Activated CD4-positive, CD25-positive, alpha-beta regulatory T cell (primary cell): ENCODE measurements at places on chromosomes 16 and 17.

DNA sequence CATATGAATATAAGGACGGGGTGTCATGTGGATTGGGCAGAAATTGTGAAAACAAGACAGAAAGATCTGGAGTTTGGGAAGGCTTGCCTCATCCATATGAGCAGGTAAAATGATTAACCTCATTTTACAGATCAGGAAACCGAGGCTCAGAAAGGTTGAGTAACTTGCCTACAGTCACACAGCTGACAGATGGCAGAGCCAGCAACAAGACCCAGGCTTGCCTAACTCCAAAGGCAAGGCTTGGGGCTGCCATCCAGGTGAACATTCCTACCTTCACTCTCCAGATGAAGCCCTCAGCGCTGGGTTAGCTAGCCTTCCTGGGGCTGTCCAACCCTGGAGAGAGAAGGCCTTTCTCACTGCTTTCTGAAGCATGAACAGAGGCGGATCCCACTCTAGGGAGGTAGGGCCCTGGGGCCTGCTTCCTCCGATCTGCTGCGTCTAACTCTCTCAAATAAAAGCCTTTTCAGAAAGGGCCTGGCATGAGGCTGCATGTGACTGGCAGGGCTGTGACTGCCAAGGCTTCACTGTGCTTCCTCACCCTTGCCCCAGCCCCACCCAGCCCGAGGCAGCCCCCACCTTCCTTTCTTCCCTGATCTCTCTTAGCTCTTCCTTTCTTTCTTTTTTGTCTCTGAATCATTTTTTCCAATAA, 107.8 kb downstream of the GNAO1 start:
- DNase-seq, result no peak

DNA sequence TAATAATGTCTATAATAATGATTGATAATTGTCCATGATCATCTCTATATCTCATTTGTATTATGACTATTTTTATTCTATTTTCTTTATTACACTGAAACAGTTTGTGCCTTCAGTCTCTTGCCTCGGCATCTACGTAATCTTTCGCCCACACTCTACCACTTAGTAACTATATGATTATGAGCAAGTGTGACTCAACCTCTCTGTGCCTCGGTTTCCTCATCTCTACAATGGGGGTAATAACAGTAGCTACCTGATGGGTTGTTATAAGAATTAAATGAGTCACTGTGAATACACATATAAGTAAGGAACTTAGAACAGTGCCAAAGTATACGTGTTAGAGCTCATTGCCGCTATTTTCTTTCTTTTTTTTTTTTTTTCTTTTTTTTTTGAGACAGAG, 3.7 kb upstream of the SLC16A11 start:
- DNase-seq, result no peak

- DNase-seq, result no peak
Measured at GRCh38 chr17:35889241-35889640, 9.1 kb upstream of the CCL5 start.

- DNase-seq, result no peak
Measured at GRCh38 chr16:26988186-26988585, 78.5 kb upstream of the C16orf82 start.

GRCh38 chr16:85761861-85762260, 11.0 kb upstream of the C16orf74 start:
- no peak for DNase-seq

- no peak for DNase-seq
Measured at GRCh38 chr17:6108382-6108781, 38.2 kb downstream of the WSCD1 start.

- no peak for DNase-seq
Measured at GRCh38 chr17:71935341-71935740, 185.5 kb upstream of the SOX9 start.

DNA sequence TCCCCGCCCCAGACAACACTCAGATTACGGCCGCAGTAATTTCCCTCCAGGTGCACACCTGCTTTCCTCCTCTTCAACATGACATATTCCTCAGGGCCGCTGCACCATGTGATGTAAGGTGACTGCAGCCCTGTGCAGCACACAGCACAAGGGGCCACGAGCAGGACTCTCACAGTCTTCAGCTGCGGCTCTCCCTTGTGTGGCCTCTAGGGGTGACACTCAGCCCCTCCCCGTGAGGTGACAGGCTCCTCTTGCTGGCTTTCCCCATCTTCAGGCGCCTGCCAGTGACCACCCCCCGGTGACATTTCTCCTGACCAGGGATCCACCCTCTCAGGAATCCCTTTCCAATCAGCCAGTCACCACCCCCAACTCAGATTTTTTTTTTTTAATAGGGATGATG, 31.3 kb upstream of the ABCC3 start:
- no peak for DNase-seq

GRCh38 chr16:58195771-58196170, 2.1 kb downstream of the CSNK2A2 start:
- no peak for DNase-seq

DNA sequence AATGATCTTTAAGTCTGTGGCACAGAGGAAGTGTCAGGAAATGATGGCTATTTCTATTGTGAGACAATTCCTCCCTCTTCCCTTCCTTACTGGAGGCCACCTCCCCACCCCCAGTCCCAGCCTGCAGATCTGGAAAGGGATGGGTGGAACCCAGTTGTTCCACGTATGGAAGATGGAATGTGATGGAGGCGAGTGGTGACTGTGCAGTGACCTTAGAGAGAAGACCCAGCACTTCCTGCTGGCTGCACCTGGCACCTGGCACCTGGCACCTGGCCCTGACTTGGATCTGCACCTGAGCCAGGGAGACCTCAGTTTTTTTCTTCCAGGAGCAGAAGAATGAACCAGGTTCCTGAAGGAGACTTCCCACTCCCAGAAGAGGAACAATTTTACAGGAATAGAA, 33.0 kb upstream of the TMC5 start:
- DNase-seq, result no peak

- no peak for DNase-seq
Measured at GRCh38 chr17:40025991-40026815, 11.0 kb downstream of the CSF3 start.

DNA sequence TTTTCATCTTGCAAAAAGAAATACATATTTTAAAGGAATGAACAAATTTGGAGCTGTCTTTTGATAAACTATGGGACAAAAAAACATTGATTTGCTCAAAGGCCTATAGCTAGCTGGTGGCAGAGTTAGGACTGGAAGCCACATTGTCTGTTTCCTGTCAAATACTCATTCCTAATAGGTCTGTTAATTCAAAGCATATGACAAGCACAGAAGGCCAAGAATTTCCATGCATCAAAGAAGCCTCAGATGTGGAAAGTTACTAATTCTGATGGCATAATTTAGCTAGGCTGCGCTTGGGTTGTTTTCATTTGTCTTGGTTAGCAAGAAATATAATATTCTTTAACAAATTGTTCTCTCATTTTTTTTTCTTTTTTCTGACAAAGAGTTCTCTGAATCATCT, 98.0 kb downstream of the CDK5R1 start:
- no peak for DNase-seq

DNA sequence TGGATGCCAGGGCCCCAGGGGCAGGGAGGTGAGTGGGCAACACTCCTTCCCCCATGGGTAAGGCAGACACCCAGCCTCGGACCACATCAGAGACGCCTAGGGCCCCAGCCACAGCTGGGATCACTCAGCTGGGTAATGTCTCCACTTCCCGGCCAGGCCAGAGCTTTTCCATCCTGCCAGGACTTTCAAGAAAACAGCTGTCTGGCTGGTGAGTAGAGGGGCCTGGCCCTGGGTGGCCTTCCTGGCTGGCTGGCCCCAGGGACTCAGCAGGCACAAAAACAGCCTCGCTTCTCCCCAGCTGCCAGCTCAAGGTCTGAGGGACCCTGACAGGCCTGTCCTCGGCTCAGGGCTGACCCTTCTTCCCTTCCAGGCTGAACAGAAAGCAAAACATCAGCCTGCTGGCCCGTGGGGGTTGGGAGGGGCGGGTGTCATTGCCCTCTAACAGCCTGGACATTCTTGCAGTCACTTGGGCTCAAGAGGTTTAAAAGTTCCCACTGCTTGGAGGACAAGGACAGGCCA, 45.3 kb upstream of the JPH3 start:
- DNase-seq, result no peak

GRCh38 chr17:49920030-49920769, 48.8 kb upstream of the DLX4 start:
- DNase-seq, result no peak

- no peak for DNase-seq
Measured at GRCh38 chr17:34378664-34379101, 15.7 kb upstream of the CCL1 start.

DNA sequence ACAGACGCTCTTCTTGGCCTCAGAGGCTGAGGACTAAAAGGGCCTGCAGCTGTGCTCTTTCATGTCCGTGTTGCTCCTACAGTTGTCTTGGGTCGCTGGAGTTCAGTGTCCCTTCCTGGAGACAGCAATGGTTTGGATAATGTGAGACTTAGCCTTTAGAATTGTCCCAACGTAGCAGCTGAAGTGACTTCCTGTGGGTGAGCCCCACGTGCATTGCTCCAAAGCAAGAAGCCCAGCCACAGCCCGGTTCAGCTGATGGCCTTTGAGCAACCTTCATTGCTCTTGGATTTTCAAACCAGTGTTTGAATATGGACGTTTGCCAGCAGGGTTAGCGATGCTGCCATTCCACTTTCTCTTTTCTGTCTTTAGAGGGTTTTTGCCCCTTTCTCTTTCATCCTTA, 19.7 kb downstream of the TMEM11 start:
- DNase-seq, result no peak

GRCh38 chr17:80519091-80519781, 25.4 kb upstream of the RPTOR start:
- DNase-seq, result no peak

- no peak for DNase-seq
Measured at GRCh38 chr17:19730843-19731242, 14.5 kb upstream of the SLC47A2 start.

DNA sequence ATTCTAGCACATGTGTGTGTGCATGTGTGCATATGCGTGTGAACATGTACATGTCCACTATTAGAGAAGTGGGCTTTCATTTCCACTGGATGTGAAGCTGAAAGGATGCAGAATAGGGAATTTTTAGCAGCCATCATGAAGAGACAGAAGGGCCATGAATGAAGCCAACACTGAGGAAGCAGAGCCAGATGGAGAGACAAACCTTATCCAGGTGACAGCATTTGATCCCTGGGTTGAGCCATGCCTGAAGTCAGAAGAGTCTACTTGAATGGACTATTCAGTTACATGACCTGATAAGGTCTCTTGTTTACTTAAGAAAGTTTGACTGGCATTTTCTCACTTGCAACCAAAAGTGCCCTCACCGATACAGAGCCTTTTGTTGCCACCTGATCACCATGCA, 88.4 kb downstream of the ASIC2 start:
- DNase-seq, result no peak

- DNase-seq, result no peak
Measured at GRCh38 chr17:17108451-17109049, 66.3 kb downstream of the MPRIP start.

- no peak for DNase-seq
Measured at GRCh38 chr16:25812215-25812614, 120.5 kb downstream of the HS3ST4 start.

DNA sequence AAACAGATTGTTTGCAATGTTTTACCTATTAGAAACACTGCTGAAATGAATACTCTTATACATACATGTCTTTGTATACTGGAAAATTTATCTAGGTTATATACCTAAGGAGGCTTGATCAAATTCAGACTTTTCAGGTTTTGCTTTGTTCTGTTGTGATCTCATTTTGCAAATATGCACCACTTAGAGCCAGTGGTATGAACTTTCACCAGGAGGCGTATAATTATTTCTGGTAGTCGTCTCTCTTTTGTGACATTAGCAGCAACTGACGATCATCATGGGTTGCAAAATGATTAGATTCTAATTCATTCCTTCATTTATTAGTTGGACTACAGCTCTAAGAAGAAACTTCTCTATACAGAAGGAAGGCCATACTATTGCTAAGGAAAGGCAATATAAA, 26.9 kb downstream of the AP1G1 start:
- no peak for DNase-seq

DNA sequence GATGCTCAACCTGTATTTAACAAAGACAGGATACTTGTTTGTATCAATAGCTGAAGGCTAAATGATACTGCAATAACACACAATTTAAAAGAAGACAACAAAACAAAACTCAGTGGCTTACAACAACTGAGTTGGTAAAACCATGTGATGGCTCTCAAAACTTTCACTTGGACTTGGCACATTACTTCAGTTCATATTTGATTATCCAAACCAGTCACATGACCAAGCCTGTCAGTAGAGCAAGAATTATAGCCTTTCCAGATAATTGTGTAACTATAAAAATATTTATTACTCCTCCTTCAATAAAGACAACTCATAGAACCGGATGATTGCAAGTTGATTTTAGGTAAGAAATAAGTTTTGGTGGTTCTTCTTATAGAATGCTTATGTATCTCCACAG, 56.8 kb downstream of the NQO1 start:
- DNase-seq, result no peak

DNA sequence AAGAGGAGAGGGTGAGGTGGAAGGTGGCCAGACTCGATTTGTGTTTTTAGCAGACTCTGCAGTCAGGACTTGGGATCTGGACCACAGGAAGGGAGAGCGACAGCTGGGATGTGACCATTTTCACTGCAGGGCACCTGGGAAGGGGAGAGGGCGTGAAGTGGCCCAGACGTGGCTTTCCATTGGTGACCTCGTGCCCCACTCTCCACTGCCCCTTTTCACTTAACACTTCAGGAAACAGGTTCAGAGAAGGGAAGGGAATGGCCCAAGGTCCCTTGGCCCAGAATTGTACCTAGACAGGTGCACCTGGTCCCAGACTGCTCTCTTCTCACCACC, 22.9 kb upstream of the MPRIP start:
- DNase-seq, result no peak

GRCh38 chr16:46482895-46483294, 138.3 kb downstream of the SHCBP1 start:
- no peak for DNase-seq

DNA sequence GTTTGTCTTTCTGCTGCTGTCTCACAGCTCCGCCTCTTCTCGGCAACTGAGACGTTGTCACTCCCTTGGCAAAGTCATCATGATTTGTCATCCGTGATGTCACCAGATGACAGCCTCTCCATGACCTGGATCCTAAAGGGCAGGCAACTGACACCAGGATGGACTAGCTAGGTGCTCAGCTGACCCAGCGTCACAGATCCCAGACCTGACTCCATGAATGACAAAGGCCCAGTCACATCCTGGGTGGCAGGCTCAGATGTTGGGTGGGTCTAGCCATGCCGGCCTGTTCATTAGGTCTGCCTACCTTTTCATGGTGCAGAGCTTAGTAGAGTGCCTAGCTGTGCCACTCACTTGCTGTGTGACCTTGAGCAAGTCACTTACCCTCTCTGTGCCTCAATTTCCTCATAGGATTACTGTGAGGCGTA, 3.8 kb upstream of the TMEM238L start:
- DNase-seq, result no peak

DNA sequence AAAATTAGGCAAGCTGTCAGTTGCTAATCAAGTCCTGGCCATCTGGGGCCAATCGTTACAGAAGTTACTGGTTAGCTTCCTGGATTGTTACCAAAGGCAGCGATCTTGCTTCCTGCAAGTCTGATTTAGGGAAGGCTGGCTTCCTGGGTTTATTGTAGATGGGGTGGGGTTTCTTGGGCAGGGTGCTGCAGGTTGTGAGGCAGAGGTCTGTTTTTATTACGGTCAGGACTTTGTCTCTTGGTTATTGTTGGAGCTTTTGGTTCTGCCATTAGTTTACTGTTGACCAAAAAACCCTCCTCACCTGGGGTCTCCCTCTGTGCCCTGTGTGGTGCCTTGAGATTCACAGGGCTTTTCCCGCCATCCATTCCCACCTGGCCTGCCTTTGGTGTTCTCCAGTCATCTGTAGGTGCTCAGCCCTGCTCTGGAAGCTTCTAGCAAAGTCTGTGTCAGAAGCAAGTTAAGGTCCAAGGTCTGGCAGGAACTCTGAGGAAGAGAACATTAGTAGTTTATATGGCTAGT, 36.9 kb downstream of the SLC47A1 start:
- DNase-seq, result no peak
